NCI-H146 (cell line): ENCODE measurements at places on chromosomes 6 and 20.
A peak's percentile ranks its signal among the peaks of the same experiment; 100 is the strongest.

DNA sequence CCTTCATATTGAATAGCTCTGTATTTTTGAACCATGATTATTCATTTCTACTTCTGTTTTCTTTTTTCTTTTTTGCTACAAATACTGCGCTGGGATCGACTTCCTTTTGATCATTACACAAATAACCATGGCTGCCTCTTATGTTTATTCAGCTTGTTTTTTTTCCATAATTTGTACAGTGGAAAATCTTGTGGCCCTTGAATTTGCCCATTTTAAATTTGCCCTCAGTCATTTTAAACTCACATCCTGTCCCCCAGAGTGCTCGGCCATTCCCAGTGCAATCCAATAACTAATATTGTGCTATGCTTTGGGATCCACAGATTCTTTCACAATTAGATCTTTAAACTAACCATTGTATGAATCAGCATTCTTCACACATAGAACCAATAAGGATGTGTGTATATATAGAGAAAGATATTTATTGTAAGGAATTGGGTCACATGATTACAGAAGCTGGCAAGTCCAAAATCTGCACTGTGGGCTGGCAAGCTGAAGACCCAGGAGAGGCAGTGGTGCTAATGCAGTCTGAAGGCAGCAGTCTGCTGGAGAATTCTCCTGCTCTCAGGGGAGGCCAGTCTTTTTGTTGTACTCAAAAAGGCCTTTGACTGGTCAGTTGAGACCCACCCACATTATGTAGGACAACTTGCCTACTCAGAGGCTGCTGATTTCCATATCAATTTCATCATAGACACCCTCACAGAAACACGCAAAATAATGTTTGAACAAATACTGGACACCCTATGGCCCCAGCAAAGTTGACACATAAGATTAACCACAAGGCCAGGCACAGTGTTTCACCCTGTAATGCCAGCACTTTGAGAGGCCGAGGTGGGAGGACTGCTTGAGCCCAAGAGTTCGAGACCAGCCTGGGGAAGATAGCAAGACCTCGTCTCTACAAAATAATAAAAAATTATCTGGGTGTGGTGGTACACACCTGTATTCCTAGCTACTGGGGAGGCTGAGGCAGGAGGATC is 147.1 kb downstream of the MTHFD1L start:
- no peak for DNase-seq

DNA sequence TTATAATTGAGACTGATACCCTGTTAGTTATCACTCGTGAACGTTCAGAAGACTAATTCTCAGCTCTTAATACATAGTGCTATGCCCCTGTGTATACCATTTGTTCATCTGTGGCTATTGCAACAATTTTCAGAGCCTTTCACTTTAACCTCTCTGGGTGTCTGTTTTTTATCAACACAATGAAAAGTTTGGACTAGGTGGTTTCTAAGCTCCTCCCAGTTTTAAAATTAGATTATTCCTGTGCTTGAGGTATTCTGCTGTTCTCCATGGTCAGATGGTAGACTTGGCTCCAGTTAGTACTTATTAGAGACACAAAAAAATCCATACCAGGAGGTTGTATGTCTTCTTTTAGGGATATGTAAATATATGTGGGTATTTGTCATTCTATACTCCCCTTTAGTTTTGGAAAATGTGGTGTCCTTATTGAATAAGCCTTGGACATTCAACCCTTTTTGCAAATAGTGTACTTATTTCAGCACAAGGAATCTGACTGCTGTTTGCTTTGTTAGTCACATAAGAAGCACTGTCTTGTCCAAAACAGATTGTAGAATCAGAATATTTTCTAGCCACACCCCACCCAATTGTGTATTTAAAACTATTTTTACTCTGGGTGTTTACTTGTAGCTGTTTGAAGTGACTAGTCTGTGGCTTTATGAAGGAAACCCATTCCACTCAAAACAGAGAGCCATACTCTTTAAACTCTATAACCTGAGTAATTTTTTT is 2.0 kb upstream of the COL10A1 start:
- no peak for DNase-seq

DNA sequence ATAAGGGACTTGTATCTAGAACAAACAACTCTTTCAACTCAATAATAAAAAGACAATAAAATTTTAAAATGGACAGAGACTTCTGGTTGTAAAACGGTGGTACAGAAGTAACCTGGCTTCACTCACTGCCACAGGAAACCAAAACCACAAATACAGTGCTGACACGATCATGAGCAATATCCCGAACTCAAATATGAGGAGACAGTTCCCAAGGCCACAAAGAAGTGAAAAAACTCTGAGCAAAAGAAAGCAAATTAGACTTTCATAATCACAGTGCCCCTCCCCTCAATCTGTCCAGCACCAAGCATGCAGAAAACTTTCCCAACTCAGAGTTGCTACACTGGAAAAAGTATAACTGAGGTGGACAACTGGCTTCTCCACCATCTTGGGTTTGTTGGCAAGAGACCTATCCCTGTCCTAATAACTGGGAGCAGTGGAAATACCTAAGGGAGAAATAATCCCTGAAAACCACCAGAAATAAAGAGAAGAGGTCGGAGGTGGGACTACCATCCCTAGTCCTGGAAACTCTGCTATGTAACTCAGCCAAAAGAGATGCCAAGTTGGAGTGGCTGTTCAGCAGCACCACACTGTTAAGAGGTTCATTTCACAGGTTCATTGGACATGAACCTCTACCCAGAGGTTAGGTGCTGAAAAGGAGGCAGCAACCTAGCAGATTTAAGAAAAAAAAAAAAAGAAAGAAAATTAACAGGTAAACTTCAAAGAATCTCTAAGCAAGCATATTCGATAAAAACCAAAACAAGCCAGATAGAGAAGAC is 55.5 kb downstream of the REV3L start:
- DNase-seq: no peak

DNA sequence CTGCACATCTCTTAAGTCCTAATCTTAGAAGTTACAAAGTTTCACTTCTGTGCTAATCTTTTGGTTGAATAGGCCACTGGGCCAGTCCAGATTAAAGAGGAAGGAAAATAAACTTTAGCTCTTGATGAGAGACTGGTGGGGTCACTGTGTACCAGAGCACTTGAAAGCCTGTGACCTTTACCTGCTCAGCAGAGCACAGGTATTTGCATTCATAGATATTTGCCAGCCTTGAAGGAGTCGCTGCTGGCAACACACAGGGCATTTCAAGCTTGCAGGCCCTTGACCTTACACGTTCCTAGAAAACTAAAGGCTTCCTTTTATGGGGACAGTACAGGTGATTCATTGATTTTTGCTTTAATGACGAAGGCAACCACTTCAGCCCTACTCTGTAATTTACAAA is 108.4 kb upstream of the SLC22A23 start:
- no peak for DNase-seq

- no peak for DNase-seq
Observed at GRCh38 chr6:13000537-13000936, 284.0 kb downstream of the PHACTR1 start.

DNA sequence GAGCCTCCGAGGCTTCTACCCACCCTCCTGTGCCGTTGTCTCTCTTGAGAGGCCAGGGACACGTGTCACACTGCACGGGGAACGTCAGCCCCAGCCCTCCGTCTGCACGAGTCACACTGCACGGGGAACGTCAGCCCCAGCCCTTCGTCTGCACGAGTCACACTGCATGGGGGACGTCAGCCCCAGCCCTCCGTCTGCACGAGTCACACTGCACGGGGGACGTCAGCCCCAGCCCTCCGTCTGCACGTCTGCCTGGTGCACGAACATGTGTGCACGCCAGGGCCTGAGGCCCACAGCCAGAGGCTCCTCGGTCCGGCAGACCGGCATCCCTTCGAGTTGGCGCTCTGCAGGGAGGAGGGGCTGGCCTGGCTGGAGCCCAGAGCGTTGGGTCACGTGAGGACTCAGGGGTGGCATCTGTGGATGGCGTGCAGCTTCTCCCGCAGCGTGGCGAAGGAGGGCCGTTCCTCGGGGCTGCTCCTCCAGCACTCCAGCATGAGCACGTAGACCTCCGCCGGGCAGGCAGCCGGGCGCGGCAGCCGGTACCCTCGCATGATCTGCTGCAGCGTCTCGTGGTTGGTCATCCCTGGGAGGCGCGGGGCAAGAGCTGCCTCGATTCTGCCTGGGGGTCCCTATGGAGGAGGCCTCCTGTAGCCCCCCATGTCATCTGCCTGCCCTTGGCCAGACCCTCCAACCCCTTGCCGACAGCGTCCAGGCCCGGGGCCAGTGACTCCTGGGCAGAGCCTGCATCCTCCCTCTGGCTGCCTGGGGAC is 3.4 kb upstream of the PTK6 start:
- DNase-seq: no peak

- DNase-seq: no peak
Observed at GRCh38 chr20:57707849-57708693, 1.7 kb downstream of the PMEPA1 start.

DNA sequence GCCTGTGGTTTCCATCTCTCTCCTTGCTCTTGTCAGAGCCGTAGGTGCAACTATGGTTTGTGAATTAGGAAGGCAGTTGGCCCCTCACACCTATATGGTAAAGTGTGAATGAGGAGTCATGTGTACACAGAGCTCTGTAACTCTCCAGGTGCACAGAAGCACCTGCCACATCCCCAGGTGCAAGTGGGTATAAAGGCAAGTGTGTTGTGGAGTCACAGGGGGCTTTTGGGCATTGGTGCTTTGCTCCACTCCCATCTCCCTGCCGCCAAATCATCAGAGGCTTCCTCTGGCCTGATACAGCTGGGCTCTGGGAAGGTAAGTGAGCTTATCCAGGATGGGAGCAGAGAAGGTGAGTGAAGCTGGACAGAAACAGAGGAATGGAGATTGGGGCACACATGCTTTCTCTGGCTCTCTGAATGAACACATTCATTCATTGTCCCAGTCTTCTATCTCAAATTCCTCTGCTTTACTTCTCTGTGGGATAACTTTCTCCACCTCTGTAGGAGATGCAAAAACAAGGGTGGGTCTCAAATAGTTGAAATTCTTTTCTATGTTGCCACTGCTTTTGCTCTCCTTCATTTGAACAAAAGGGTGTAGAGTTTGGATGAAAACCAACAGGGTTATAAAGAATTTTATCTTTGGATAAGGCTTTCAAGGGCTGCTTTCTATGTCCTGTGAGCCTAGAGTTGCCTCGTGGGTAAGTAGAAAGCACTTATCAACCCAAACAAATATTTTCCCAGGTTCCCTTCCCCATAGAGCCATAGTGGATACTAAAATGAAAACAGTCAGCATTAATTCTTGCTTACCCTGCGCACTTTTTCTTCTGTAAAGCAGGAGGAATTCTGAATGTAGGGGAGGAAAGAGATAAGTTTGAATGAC is 45.0 kb upstream of the RIPOR2 start:
- peak; percentile 98 for DNase-seq

DNA sequence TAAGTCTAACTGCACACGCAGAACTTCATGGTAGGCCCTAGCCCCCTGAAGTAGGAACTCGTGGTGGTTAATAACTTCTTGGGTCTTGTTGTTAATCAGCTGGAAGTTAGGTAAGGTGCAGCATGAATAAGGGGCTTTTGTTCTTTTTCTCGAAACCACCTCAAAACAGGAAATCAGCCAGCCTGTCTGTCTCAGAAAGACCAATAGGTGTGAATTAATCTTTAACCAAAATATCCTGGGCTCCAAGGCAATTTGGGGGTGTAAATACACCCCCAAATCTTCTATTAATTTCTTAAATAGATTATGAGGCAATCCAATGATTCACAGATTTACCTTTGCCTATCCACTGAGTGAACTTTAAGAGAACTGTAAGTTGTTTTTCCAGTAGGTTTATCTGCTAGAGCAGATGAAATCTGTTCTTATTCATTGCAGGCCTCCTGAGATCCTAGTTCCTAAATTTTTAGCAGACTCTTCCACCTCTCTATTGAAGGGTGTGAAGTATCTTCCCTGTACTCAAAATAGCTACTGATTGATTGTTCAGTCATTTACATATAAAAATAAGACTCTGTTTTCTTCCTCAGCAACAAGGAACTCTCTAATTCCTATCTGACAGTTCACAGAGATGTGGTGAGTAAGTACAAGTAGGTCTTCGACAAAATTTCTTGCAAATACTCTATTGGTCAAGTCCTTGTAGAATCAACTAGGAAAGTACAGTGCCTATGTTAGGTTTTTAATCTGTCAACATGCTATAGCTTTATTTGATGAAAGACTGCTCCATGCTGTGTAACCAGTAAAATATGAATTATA is 427.1 kb upstream of the NOX3 start:
- no peak for DNase-seq

GRCh38 chr6:111724039-111724438 is 118.4 kb upstream of the TRAF3IP2 start:
- DNase-seq: no peak

GRCh38 chr6:142189057-142189456 is 42.0 kb downstream of the VTA1 start:
- no peak for DNase-seq

- DNase-seq: no peak
Observed at GRCh38 chr6:169212436-169212835, 41.2 kb downstream of the THBS2 start.

- no peak for DNase-seq
Observed at GRCh38 chr20:33816191-33816590, 5.0 kb downstream of the CHMP4B start.

- no peak for DNase-seq
Observed at GRCh38 chr20:62832212-62832922, 15.5 kb downstream of the COL9A3 start.

DNA sequence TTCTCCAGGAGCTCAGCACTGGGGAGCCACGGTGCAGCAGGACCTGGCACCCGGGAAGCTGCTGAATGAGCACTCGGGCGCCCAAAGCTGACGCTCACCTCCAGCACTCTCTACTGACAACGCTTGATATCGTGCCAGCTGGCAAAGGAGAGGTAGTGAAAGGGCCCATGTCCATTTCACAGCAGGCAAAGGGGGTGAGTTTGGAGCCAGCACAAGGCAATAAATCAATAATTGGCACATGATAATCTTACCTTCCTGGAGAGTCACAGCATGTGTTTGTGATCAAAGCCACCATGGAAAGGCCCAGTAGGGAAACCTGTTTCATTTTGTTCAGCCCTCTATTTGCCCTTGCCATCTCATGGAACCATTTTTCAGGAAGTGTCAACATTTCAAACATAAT is 23.3 kb upstream of the SMIM26 start:
- peak; percentile 99 for DNase-seq

- DNase-seq: no peak
Observed at GRCh38 chr6:9064156-9064555, 628.8 kb upstream of the SLC35B3 start.

DNA sequence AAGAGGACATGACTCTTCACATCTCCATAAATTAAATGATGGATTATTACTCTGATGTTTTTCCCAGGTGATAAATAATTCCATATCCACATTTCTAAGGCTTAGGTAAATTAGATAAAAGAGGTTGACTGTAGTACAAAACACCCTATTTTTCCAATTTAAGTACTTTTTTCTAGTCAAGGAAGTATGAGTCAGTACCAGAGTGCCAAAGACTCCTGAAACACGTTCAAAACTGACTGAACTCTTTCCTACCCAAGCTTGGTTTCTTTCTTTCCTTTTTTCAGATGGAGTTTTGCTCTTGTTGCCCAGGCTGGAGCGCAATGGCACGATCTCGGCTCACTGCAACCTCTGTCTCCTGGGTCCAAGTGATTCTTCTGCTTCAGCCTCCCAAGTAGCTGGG is 85.0 kb downstream of the DOK5 start:
- DNase-seq: no peak

DNA sequence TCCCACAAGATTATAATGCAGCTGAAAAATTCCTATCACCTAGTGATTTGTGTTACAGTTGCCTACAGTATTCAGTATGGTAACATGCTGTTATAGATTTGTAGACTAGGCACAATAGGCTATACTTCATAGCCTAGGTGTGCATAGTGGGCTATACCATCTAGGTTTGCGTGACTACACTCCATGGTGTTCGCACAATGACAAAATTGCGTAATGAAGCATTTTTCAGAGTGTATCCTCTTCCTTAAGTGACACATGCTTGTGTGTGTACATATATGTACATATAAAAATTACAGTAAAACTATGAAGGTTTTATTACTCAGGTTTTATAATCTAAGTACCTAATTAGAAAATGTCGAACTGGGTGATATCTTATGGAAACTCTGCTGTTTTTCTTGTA is 133.0 kb downstream of the FARS2 start:
- DNase-seq: no peak
